Activated CD4-positive, alpha-beta T cell treated with anti-CD3 and anti-CD28 coated beads for 36 hours (primary cell): ENCODE measurements at places on chromosomes 2 and 18.

DNA sequence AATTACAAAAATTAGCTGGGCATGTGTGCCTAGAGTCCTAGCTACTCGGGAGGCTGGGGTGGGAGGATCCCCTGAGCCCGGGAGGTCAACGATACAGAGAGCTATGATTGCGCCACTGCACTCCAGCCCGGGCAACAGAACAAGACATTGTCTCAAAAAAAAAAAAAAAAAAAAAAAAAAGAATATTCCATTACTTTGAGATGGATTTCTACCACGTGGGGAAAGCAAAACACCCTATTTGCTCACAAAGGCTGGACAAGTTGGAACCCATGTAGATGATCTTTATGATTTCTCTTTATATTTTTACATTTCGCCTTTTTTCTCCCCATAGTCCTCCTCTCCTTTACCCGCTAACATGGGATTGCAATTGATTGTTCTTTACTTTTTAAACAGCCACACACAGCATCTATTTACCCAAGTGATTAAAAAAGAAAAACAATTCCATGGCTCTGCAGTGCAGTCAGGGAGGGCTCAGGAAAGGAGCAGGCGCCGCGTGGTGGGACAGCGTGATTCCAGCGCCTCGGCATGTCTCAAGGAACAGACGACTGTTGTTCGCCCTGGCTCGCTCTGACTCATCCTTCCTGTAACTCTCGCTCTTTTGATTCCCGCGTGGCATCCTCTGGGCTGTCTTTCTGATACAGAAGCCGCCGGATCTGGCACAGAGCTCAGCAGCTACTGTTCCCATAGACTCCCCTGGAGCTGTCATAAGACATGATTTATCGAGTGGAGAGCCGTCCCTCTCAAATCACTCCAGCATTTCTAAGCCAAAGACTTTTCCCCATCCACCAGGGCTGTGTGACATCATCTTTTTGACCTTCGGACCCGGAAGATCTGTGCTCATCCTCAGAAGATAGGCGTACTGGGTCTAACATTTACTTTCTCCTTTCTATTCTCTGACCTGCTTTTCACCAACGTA, 230.4 kb upstream of the AGAP1 start:
- H3K27ac ChIP-seq, result no peak overlapping the region
- no peak overlapping the region for H3K4me3 ChIP-seq
- H3K27me3 ChIP-seq, result peaks cover 64% of the 10 kb centered on the region
- DNase-seq, result no peak
- no peaks in the 10 kb centered on the region for H3K4me1 ChIP-seq

GRCh38 chr18:66440433-66440832, 163.5 kb downstream of the CDH19 start:
- H3K27me3 ChIP-seq, result no peaks in the 10 kb centered on the region
- H3K27ac ChIP-seq, result no peak overlapping the region
- no peaks in the 10 kb centered on the region for H3K4me1 ChIP-seq

DNA sequence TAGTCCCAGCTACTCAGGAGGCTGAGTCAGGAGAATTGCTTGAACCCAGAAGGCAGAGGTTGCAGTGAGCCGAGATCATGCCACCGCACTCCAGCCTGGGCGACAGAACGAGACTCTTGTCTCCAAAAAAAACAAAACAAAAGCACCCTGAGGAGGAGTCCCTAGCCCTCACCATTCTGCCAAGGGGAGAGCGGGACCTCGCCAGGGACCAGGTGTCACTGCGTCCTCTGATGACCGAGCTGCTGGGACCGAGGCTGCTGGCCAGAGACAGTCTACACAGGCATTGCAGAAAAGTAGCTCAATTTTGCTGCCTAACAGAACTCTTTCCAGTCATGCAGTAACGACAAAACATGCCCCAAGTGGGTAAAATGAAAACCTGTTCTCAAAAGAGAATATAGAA, 18.4 kb downstream of the NCK2 start:
- H3K36me3 ChIP-seq, result peaks cover 68% of the 10 kb centered on the region
- H3K4me1 ChIP-seq, result peaks cover 96% of the 10 kb centered on the region
- no peak overlapping the region for H3K27ac ChIP-seq
- peak; percentile 2 for DNase-seq
- peak overlapping the region; percentile 32 for H3K4me3 ChIP-seq

- no peak for DNase-seq
- H3K4me3 ChIP-seq, result no peak overlapping the region
- H3K4me1 ChIP-seq, result no peaks in the 10 kb centered on the region
- H3K36me3 ChIP-seq, result no peaks in the 10 kb centered on the region
- H3K27ac ChIP-seq, result no peak overlapping the region
Observed at GRCh38 chr18:61388010-61388409, 54.8 kb downstream of the CDH20 start.

GRCh38 chr2:4873876-4874593, 818.1 kb upstream of the SOX11 start:
- no peaks in the 10 kb centered on the region for H3K4me1 ChIP-seq
- no peak overlapping the region for H3K4me3 ChIP-seq
- H3K36me3 ChIP-seq, result no peaks in the 10 kb centered on the region
- H3K27ac ChIP-seq, result no peak overlapping the region

- peaks cover 22% of the 10 kb centered on the region for H3K4me1 ChIP-seq
- no peak for DNase-seq
- H3K27ac ChIP-seq, result peak overlapping the region; percentile 12
- no peaks in the 10 kb centered on the region for H3K27me3 ChIP-seq
- no peak overlapping the region for H3K4me3 ChIP-seq
Observed at GRCh38 chr2:25749676-25750075, 76.3 kb upstream of the DTNB start.

GRCh38 chr2:102250278-102250821, 61.0 kb upstream of the IL1RL1 start:
- no peaks in the 10 kb centered on the region for H3K27me3 ChIP-seq
- peaks cover 35% of the 10 kb centered on the region for H3K4me1 ChIP-seq
- peak overlapping the region; percentile 73 for H3K4me3 ChIP-seq
- H3K27ac ChIP-seq, result no peak overlapping the region

DNA sequence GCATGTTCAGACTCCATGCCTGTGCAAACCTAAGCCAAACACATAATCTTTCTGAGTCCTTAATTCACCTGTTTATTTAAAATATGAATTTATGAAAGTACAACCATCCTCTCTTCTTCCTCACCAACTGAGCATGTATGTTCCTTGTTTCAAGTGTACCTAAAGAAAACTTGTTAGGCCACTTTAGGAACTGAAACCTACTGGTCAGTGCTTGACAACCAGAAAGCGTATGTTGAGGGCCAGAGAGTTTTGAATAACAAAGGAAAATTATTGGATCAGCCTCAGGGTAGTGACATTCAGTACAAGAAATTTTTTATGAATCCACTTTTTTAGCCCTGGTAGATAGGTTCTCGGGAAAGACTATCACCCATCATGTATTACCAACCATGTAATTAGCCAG, 847.6 kb upstream of the CELF4 start:
- H3K27ac ChIP-seq, result no peak overlapping the region
- H3K4me3 ChIP-seq, result no peak overlapping the region
- no peak for DNase-seq
- no peaks in the 10 kb centered on the region for H3K36me3 ChIP-seq

- peaks cover 82% of the 10 kb centered on the region for H3K4me1 ChIP-seq
- peak; percentile 31 for DNase-seq
- H3K4me3 ChIP-seq, result no peak overlapping the region
- no peaks in the 10 kb centered on the region for H3K36me3 ChIP-seq
- peak overlapping the region; percentile 76 for H3K27ac ChIP-seq
Observed at GRCh38 chr2:29012211-29012681, 31.1 kb downstream of the TOGARAM2 start.

GRCh38 chr2:70525032-70525431, 28.6 kb downstream of the TGFA start:
- no peaks in the 10 kb centered on the region for H3K27me3 ChIP-seq
- no peak overlapping the region for H3K4me3 ChIP-seq
- H3K36me3 ChIP-seq, result no peaks in the 10 kb centered on the region
- H3K4me1 ChIP-seq, result peaks cover 14% of the 10 kb centered on the region
- no peak overlapping the region for H3K27ac ChIP-seq

DNA sequence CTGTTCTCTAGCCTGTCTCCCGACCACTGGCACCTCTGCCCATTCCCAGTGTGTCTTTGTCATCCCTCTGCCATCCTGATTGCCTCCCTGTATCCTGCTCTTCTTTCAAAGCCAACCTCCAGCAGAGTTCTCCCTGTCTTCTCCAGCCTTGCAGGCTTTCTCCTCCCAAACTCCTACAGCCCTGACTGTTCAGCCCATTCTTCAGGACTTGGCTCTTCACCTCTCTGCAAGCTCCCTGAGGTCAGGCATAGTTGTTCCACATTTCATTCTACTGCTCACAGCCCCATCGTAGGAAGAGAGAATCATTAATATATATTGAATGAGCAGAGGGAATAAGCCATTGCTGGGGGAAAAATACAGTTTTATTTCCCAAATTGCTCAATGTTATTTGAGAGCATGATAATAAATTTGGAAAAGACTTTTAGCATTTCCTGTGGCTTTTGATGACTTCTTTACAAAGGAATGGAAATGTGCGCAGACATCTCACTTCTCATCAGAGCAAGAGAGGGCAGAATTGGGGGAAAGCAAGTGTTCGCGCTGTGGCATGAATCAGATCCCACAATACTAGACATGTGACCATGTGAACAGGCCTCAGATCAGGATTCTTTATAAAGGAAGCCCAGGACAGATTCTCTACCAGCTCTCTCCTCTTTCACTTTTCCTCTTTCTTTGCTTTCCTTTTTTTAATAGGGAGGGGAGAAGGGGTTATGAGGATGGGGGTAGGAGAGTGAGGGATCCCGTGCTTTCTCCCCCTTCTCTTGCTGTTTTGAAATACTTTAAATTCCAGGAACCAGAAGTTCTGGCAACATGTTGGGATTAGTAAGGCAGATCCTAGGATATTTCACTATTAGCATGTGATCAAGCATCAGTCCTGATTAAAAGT, 37.4 kb downstream of the EPAS1 start:
- peaks cover 4% of the 10 kb centered on the region for H3K27me3 ChIP-seq
- no peak overlapping the region for H3K27ac ChIP-seq
- no peaks in the 10 kb centered on the region for H3K36me3 ChIP-seq
- peaks cover 24% of the 10 kb centered on the region for H3K4me1 ChIP-seq
- no peak for DNase-seq
